ENCODE measurements at places on chromosomes 7 and 10. TPM values are rescaled to one million over a fixed set of nuclear protein-coding genes. Genes with fewer than 3 reads are reported as not detected.
A peak's percentile ranks its signal among the peaks of the same experiment; 100 is the strongest.

The FGFR2 gene
- total RNA-seq = 65.8 TPM

DNA sequence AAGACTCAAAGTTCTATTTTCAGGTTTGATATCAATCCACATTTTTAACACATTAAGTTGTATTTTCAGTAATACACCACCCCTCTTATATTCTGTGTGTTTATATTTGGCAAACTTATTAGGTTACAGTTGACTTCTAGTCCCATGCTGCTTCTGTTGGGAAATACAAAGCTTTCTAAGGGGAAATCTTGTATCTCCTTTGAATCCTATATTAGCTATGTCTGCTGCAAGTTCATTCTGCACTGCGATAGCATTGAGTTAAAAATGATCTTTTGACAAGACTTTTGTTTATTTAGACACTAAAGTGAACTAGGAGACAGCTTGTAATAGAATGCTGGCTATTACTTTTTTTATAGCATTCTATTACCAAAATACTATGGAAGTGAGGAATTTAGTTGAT is 625.1 kb upstream of the ANKRD30A start:
- no peak overlapping the region for H3K4me3 ChIP-seq
- H3K27me3 ChIP-seq = no peaks in the 10 kb centered on the region
- H3K27ac ChIP-seq = no peak overlapping the region

DNA sequence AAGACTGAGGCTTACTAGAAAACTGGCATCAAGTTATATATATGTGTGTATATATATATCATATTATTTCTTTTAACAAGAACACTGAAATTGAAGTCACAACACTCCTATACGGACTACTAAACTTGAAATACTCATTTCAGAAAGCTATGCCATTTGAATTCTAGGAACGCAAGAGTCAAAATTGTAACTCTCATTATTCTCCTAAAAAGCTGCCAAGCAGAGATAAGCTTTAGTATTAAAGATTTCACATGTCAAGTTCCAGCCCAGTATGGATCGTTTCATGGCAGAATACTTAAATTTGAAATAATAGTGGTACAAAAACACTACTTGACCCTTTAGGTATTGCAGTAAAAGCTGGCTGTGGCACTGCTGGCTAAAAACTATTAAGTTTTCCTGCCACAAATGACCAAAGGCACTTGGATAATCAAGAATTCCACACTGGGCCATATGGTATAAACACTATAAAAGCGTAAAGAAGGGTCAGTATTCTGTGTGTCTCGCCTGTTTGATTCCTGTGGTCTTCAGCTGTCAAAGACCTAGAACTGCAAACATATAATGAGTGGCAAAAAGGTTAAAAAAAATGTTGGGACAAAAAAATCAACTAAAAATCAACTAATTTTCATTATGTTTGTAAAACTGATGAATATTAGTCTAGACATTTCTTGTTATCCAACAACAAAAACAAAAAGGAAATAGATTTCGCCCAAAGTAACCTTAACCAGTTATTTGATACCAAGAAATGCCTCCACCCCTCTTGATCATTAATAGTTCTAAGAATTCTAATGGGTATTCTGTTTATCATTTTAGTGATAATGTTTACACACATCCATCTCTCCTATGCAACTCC is 2.4 kb downstream of the CCDC71L start:
- no peaks in the 10 kb centered on the region for H3K36me3 ChIP-seq
- no peak for DNase-seq
- no peaks in the 10 kb centered on the region for H3K27me3 ChIP-seq
- H3K4me3 ChIP-seq = peak overlapping the region; percentile 96
- H3K4me1 ChIP-seq = no peaks in the 10 kb centered on the region

DNA sequence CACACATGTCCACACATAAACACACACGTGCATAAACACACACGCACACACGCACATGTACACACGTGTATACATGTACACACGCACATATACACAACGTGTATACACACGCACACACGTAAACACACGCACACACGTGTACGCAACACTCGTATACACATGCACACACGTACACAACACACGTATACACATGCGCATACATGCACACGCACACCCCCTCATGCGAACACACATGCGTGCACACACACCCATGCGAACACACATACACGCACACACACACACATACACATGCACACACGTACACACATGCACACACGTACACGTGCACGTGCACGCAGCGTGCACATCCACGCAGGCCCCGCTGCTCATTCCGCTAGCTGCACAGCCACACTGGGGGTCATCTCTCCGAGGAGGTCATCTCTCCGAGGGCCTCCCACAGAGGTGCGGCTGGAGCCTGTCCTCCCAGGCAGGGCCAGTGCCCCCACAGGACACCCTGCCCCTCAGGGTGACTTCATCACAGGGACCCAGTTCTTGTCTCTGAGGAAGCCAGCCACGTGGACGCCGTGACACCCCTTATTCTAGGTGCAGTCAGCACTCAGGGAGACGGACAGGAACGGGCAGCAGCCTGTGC is 25.9 kb downstream of the CYP2W1 start:
- no peak overlapping the region for H3K27ac ChIP-seq
- DNase-seq = no peak
- no peaks in the 10 kb centered on the region for H3K27me3 ChIP-seq
- H3K4me1 ChIP-seq = no peaks in the 10 kb centered on the region
- no peak overlapping the region for H3K4me3 ChIP-seq
- peaks cover 6% of the 10 kb centered on the region for H3K36me3 ChIP-seq

GRCh38 chr7:114484226-114484625 is 69.6 kb downstream of the FOXP2 start:
- no peaks in the 10 kb centered on the region for H3K4me1 ChIP-seq
- H3K4me3 ChIP-seq = no peak overlapping the region
- H3K27ac ChIP-seq = no peak overlapping the region
- H3K36me3 ChIP-seq = no peaks in the 10 kb centered on the region
- no peaks in the 10 kb centered on the region for H3K27me3 ChIP-seq

The EFCAB10 gene
- total RNA-seq = 0.82 TPM

- no peak overlapping the region for H3K4me3 ChIP-seq
- no peaks in the 10 kb centered on the region for H3K4me1 ChIP-seq
- no peaks in the 10 kb centered on the region for H3K36me3 ChIP-seq
- H3K27me3 ChIP-seq = no peaks in the 10 kb centered on the region
- no peak for DNase-seq
- no peak overlapping the region for H3K27ac ChIP-seq
Observed at GRCh38 chr7:28245123-28245878, 64.7 kb upstream of the JAZF1 start.

DNA sequence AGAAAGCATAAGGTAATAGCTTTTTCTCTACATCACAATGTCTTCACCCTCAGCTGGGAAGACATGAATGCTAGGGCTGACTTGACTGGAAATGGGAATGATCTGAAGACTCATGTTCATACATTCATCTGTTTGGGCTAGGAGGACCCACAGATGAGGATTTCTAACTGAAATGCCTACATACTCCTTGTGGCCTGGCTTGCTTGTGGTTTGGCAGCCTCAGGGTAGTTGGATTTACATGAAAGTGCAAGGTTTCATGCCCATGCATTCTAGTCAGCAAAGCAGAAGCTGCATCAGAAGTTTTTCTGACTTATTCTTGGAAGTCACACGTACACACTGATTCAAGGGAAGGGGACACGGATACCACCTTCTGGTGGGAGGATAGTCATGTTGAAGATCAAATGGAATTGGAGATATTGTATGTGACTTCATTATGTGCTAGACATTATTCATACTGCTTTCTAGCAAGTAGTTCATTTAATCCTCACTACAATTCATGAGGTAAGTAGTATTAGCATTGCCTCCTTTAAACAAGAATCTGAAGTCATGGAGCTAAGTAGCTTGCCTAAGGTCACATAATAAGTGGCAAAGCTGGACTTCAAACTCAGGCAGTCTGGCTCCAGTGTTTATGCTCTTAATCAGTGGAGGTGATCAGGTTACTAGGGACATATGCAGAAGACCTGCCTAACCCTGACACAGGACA is 957.0 kb downstream of the LRMDA start:
- no peaks in the 10 kb centered on the region for H3K4me1 ChIP-seq
- H3K36me3 ChIP-seq = no peaks in the 10 kb centered on the region
- DNase-seq = no peak
- H3K27ac ChIP-seq = no peak overlapping the region

DNA sequence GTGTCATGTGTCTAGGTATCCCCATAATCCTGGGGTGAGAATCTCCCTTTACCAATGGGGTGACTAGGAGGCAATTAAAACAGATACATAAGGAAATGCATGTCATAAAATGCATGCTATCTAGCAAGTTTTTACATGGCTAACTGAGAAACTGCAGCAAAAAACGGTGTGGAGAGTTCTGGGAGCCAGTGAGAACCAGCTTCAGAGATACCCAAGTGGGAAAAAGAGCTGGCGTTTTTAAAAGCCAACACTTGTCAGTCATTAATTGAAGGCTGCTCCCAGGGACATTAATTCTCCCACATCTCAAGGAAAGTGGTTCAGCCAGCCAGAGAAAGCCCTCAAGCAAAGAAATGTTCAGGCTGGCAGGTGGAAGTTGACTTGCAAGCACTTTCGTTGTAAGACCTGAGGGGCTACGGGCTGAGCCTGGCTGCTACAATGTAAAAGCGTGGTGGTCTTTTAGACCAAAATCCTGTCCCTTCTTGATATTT is 28.1 kb downstream of the ST8SIA6 start:
- no peaks in the 10 kb centered on the region for H3K4me1 ChIP-seq
- H3K36me3 ChIP-seq = no peaks in the 10 kb centered on the region
- H3K27me3 ChIP-seq = no peaks in the 10 kb centered on the region

GRCh38 chr10:93124580-93125318 is 51.1 kb downstream of the CYP26A1 start:
- DNase-seq = no peak
- no peaks in the 10 kb centered on the region for H3K36me3 ChIP-seq
- H3K27me3 ChIP-seq = no peaks in the 10 kb centered on the region

- DNase-seq = peak; percentile 29
- no peaks in the 10 kb centered on the region for H3K27me3 ChIP-seq
- H3K4me1 ChIP-seq = no peaks in the 10 kb centered on the region
- H3K27ac ChIP-seq = no peak overlapping the region
Observed at GRCh38 chr10:49651039-49651835, 28.2 kb upstream of the C10orf53 start.

DNA sequence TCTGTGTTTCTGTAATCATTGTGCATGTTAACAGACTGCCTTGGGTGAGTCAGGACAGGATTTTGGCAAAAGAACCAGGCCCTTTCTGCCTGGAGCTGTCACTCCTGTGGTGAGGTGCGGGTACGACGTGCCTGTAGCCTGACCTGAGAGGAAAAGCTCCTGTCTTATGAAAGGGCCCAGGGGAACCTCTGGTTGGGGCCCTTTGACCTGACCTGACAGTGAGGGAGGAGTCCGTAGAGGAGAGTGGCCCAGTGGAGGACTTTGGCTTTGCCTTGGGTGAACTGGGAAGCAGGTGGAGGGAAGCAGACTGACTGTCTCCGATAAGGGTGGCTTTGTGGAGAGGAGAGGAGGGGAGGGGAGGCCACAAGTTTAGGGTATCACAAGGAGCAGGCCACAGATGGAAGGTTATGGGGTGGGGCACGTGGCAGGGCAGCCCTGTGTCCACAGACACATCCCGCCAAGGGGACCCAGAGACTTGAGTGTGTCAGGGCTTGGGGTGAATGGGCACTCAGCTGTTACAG is 6.9 kb downstream of the PFKP start:
- no peak overlapping the region for H3K27ac ChIP-seq
- H3K27me3 ChIP-seq = no peaks in the 10 kb centered on the region
- peaks cover 6% of the 10 kb centered on the region for H3K4me1 ChIP-seq
- no peak for DNase-seq
- H3K36me3 ChIP-seq = no peaks in the 10 kb centered on the region

The SAMD9L gene
- total RNA-seq = not detected

- H3K36me3 ChIP-seq = peaks cover 8% of the 10 kb centered on the region
- peaks cover 18% of the 10 kb centered on the region for H3K4me1 ChIP-seq
- H3K4me3 ChIP-seq = no peak overlapping the region
- no peak overlapping the region for H3K27ac ChIP-seq
- no peak for DNase-seq
Observed at GRCh38 chr7:84183741-84184140, 10.8 kb downstream of the SEMA3A start.

GRCh38 chr7:48097521-48098231 is 8.6 kb downstream of the UPP1 start:
- H3K4me1 ChIP-seq = peaks cover 3% of the 10 kb centered on the region
- DNase-seq = peak; percentile 31
- H3K36me3 ChIP-seq = peaks cover 91% of the 10 kb centered on the region
- H3K4me3 ChIP-seq = no peak overlapping the region
- H3K27ac ChIP-seq = no peak overlapping the region
